ENCODE measurements at places on chromosomes 2 and 18.

DNA sequence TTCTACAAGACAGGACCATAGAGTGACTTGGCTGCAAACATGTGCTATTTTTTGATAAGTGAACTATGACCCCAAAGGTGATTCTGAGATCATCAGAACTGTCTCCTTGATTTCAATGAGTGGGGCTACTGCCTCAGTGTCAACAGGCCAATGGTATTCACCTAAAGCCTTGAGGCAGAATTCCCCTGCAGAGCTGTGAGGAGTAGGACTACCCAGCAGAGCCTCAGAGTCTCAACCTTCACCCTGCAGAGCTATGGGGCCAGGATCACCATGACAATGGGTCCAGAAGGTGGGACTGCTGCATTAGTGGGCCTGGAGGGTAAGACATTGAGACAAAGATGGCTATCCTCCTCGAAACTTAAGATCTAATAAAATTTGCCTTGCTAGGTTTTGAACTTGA lies 1668.2 kb upstream of the SLC39A10 start:
- DNase-seq = no peak

DNA sequence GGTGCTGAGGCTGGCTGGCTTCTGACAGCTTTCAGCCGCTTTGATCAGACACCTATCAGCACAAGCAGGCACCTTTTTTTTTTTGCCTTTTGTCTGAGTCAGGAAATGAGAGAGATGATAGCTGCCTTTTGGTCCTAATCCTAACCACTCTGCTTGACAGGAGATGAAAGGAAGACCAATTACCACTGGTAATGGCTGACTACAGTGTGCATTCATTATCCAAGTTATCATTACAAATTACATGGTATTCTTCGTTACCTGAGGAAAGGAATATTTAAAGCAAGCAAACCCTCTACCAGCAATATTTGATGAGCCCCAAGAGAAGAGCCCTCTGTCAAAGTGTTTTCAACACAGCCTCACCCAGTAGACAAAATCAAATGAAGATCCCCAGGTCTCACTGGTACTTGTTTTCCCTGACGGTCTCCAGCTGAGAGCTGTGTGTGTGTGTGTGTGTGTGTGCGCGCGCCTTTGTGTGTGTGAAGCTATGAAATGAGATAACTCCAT lies 925.7 kb downstream of the DCDC2C start:
- no peak for DNase-seq

- no peak for DNase-seq
These were observed 296.6 kb downstream of the GULP1 start for GRCh38 chr2:188588235-188588634.

DNA sequence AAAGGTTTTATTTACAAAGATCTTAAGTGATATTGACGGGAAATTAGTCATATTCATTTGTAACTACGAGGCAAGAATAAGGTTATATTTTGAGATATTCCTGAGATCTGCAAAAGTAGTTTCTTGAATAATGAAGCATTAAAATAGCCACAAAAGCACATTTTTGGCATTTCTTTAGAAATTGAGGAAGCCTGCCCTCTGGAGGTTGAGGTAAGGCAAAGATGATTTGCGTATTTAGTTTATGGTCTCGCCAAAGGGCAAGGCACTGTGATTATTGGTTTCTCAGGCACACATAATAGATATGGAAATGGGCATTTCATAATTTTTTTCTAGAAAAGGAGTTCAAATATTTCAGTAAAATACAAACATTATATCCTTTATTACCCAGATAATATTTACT lies 143.7 kb upstream of the RPRM start:
- no peak for DNase-seq

- DNase-seq = no peak
These were observed 65.4 kb downstream of the EPAS1 start for GRCh38 chr2:46362667-46363012.

- DNase-seq = no peak
These were observed 1377.9 kb downstream of the RPIA start for GRCh38 chr2:90069290-90069894.

DNA sequence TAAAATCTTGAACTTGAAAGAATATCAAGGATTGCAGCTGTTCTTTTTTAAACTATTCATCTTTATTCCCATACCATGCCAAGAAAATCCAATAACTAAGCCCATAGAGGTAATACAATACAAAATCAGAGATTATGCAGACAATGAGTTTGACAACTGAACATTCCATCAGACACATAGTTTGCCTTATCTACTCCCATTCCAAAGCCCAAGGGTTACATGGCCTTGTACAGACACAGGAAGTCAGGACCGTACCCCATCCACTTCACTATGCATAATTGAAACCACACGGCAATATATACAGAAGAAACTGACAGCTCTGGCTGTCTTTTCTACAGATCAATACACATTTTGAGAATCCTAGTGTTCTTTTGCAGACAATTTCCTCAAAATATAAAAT lies 181.3 kb downstream of the TMX3 start:
- DNase-seq = no peak

DNA sequence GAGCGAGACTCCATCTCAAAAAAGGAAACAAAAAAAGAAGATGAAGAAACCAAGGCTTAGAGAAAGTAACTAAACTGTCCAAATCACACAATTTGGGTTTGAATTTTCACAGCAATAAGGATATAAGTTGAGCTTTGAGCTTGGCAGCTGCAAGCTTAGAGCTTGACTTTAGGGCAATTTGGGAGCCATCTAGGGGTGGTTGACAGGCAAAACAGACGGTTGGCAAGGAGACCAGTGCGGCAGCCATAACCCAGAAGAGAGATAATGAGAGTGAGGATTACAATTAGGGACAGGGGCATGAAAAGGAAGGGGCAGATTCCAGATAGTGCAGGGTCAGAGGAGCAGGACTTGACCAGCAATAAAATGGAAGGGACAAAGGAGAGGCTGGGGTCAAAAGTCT lies 382.2 kb upstream of the HNRNPA3 start:
- DNase-seq = no peak

GRCh38 chr2:39545957-39546356 lies 108.9 kb upstream of the MAP4K3 start:
- no peak for DNase-seq

- DNase-seq = no peak
These were observed 952.4 kb downstream of the EPHA4 start for GRCh38 chr2:220619525-220620220.

GRCh38 chr2:142981069-142981378 lies 103.6 kb downstream of the KYNU start:
- no peak for DNase-seq

GRCh38 chr2:57313678-57314077 lies 732.9 kb upstream of the VRK2 start:
- no peak for DNase-seq

GRCh38 chr18:22132258-22132657 lies 37.1 kb upstream of the GATA6 start:
- no peak for DNase-seq

GRCh38 chr2:479031-479430 lies 191.1 kb upstream of the ALKAL2 start:
- no peak for DNase-seq

GRCh38 chr2:47336259-47337238 lies 66.4 kb upstream of the MSH2 start:
- no peak for DNase-seq

DNA sequence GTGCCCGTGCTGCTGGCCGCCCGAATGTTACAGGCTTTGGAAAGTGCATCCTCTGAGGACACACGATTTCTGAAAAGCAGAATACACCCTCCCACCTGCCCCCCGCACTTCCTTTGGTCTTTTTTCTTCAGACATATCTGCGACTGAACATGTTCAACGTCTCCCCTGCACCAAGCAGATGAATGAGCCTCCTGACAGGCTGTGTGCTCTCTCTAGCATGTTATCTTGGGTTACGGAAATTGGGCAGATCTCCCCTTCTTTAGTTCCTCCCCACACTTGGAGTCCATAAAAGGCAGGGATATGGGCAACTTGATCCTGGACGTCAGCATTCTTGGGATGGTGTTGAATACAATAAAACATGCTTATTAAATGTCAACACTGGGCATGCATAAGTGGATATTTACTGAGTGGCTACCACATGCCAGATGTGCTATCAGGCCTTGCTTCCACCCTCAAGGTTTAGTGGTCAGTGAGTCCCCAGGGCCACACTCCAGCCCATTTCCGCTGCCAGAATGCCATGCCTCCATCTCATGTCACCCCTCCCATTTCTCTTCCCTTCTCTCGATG lies 130.4 kb downstream of the TRIM43 start:
- DNase-seq = no peak

- DNase-seq = peak; percentile 48
These were observed at the start of gene TBC1D8 for GRCh38 chr2:101151146-101151858. Gene TBC1D8 (minus strand): TSS chr2:101151382. CDS start chr2:101151253, 129 bp downstream.

- DNase-seq = no peak
These were observed 2.9 kb upstream of the ADCYAP1 start for GRCh38 chr18:901761-902160.

DNA sequence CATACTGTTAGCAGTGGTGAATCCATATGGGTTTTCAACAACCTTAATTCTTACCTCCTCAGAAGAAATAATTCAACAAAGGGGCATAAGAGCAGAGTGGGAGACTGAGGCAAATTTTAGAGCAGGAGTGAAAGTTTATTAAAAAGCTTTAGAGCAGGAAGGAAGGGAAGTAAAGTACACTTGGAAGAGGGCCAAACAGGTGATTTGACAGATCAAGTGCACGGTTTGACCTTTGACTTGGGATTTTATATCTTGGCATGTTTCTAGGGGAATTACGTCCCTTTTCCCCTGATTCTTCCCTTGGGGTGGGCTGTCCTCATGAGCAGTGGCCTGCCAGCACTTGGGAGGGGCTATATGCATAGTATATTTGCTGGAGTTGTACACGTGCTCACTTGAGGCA lies 280.5 kb downstream of the MBD5 start:
- DNase-seq = no peak

DNA sequence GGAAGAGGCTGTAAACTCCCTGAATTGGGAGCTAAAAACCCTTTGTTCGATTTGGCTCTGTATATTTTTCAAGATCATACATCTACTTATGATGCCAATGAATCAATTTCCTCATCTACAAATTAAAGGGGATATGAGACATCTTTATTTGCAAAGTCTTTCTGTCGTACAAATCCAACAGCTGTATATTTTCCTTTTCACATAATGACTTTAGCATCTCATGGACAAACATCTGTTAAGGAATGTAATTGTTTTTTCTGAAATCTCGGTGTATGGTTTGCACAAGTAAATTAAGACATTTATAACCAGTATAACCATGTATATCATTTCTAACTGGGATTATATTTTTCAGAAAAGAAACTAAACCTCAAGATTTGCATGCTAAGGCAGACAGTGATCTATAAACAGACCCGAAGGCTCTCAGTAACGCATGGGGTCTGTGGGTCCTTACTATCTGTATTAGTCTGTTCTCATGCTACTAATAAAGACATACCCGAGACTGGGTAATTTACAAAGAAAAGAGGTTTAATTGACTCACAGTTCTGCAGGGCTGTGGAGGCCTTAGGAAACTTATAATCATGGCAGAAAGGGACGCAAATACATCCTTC lies 130.8 kb downstream of the SLC8A1 start:
- no peak for DNase-seq

- no peak for DNase-seq
These were observed 122.1 kb downstream of the TMEM247 start for GRCh38 chr2:46601328-46601963.

DNA sequence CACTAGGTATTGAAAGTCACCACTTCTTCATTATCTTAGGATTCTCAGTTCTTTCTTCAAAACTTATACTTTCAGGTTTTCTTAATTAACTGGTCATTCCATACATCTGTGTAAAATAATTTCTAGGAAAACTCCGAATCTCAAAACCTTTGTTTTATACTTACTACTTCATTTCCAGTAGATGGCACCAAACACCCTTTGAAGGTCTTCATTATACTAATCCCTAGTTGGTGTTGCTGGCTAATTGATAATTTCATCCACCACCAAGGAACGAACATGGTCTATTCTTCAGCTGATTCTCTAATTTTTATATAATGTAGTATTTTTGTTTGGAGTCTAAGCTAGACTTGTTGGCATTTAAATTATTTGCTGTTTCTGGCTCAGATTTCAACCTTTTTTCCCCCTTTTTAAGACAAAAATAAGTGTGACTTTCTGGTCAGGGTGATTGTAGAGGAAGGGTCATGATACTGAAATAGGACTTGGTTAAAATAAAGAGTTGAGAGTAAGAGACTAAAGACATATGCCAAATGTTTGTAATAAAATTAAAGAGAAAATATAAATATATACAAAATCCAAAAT lies 2.8 kb upstream of the MXD1 start:
- DNase-seq = no peak

- DNase-seq = no peak
These were observed 73.6 kb upstream of the CYP1B1 start for GRCh38 chr2:38149531-38149930.

- no peak for DNase-seq
These were observed 167.1 kb downstream of the PDE1A start for GRCh38 chr2:182259629-182260150.

- no peak for DNase-seq
These were observed 478.0 kb downstream of the PID1 start for GRCh38 chr2:228793116-228793515.

GRCh38 chr2:197241596-197241995 lies 69.0 kb downstream of the ANKRD44 start:
- DNase-seq = no peak

GRCh38 chr18:5948237-5948636 lies 52.9 kb upstream of the TMEM200C start:
- no peak for DNase-seq

GRCh38 chr18:9950289-9951016 lies 36.6 kb downstream of the VAPA start:
- DNase-seq = no peak

GRCh38 chr2:200640176-200640575 lies 54.4 kb downstream of the AOX1 start:
- no peak for DNase-seq

- DNase-seq = no peak
These were observed 1.9 kb downstream of the MCFD2 start for GRCh38 chr2:46913471-46914381.

DNA sequence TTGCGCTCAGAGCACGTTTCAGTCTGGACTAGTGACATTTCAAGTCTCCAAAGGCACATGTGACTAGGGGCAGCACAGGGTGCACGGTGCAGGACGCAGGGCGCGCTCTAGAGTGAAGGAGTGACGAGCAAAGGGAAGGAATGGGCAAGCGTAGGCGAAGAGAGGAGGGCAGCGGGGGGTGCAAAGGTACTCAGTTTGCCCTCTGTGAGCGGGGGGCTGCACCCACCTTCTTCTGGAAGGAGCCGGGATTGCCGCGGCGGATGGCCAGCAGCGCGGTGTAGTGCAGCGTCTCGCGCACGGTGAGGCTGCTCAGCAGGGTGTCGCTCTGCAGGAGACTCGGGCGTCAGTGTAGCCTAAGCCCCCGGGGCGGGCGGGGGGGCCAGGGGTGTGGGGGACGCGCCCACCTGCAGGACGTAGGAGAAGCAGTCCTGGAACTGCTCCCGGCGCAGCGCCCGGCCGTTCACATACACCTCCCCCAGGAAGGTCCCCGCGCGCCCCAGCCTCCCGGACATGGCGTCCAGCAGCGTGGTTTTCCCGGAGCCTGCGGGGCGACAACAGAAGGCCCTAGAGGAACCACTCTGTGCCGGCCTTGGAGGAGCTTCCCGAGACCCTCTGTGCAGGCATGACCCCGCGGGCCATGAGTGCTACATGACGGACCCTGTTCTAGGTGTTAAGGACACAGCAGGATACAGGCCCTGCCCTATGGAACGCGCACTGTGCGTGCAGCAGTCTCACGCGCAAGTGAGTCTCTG lies 6.9 kb downstream of the ABCG5 start:
- DNase-seq = no peak

Measured in stimulated activated CD8-positive, alpha-beta memory T cell treated with anti-CD3 and anti-CD28 coated beads, Interleukin-15, amount 100 ng/mL, for 24 hours (primary cell).